ENCODE measurements at places on chromosomes 16 and 17. TPM values are rescaled to one million over a fixed set of nuclear protein-coding genes. Genes with fewer than 3 reads are reported as not detected.

The NRN1L gene
- total RNA-seq = 0.14 TPM

The SLC43A2 gene
- 6.5 TPM for total RNA-seq

The MMP25 gene
- total RNA-seq = under 0.01 TPM

The UTS2R gene
- total RNA-seq = not detected

The PEX12 gene
- 4.1 TPM for total RNA-seq

The TPSB2 gene
- total RNA-seq = not detected

The MGAT5B gene
- 0.18 TPM for total RNA-seq

The SLC46A1 gene
- 5.1 TPM for total RNA-seq

The GAS2L2 gene
- total RNA-seq = under 0.01 TPM

The KRT33B gene
- 0.14 TPM for total RNA-seq

The ABCC12 gene
- not detected for total RNA-seq

The GNG13 gene
- total RNA-seq = not detected

The MFSD6L gene
- total RNA-seq = not detected

The FAM20A gene
- 22.9 TPM for total RNA-seq

The CYBA gene
- total RNA-seq = 407 TPM

The CDRT15L2 gene
- not detected for total RNA-seq

The KLHL10 gene
- 0.43 TPM for total RNA-seq

The NOG gene
- total RNA-seq = 0.09 TPM

The MT3 gene
- 0.37 TPM for total RNA-seq

The TPSG1 gene
- total RNA-seq = not detected

The LAT gene
- 1.8 TPM for total RNA-seq

The SHPK gene
- 9.4 TPM for total RNA-seq

The C17orf50 gene
- not detected for total RNA-seq

The RHBDL1 gene
- total RNA-seq = 3.7 TPM

The C17orf78 gene
- total RNA-seq = not detected

The KRT24 gene
- total RNA-seq = not detected

The FAM222B gene
- total RNA-seq = 3.0 TPM

The CASKIN1 gene
- 0.37 TPM for total RNA-seq

The SULT1A2 gene
- 0.09 TPM for total RNA-seq

The TMEM231 gene
- total RNA-seq = 15.1 TPM

The CTRB2 gene
- not detected for total RNA-seq

The CNEP1R1 gene
- 23.5 TPM for total RNA-seq

The VASN gene
- total RNA-seq = 86.0 TPM

The KCNJ12 gene
- 2.3 TPM for total RNA-seq

The CBLN1 gene
- not detected for total RNA-seq

The KRT15 gene
- 0.74 TPM for total RNA-seq

The PPY gene
- total RNA-seq = not detected

The SOCS1 gene
- 2.4 TPM for total RNA-seq

The CX3CL1 gene
- total RNA-seq = 0.09 TPM

The GCGR gene
- total RNA-seq = 0.09 TPM

The TAT gene
- total RNA-seq = not detected

The PLA2G10 gene
- total RNA-seq = not detected

The SP6 gene
- total RNA-seq = under 0.01 TPM

The ATAD5 gene
- total RNA-seq = 0.43 TPM

The COG4 gene
- total RNA-seq = 70.4 TPM

The ACSM2A gene
- total RNA-seq = not detected

The STARD3 gene
- 30.2 TPM for total RNA-seq

The ALOX12B gene
- total RNA-seq = not detected

The CRYM gene
- total RNA-seq = 0.14 TPM

Measured in smooth muscle cell of bladder (primary cell).